ENCODE measurements at places on chromosomes 4 and X.

- no peak for DNase-seq
Observed at GRCh38 chr4:10135260-10135659, 18.7 kb upstream of the WDR1 start.

- DNase-seq = no peak
Observed at GRCh38 chrX:68568136-68568535, 69.3 kb downstream of the YIPF6 start.

- DNase-seq = no peak
Observed at GRCh38 chr4:36020351-36020750, 224.0 kb downstream of the ARAP2 start.

- DNase-seq = no peak
Observed at GRCh38 chrX:82362550-82362949, 1145.5 kb upstream of the POU3F4 start.

DNA sequence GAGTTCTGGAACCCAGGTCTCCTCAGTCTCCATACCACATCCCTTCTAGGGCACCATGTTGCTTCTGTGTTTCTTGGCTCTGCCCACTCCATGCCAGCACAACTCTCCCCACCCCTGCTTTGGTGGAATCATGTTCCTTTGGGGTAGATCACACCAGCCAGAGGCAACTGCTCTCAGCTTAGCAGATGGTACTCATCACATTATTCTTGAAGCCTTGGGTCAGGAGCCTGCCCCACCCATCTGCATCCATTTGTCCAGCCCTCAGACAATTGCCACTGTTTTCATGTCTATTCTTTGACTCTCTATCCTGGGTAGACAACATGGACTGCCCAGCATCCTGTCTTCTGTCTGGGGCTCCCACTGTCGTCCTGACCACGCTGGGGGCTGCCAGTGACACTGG lies 147.6 kb downstream of the PTTG2 start:
- DNase-seq = no peak

DNA sequence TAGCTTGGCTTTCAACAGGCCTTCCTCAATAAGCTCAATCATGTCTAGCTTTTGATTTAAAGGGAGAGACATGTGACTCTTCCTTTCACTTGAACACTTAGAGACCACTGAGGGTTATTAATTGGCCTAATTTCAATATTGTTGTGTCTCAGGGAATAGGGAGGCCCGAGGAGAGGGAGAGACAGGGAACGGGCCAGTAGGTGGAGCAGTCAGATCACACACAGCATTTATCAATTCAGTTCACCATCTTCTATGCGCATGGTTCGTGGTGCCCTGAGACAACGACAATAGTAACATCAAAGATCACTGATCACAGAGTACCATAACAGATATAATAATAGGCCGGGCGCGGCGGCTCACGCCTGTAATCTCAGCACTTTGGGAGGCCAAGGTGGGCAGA lies 17.8 kb downstream of the ZNF81 start:
- DNase-seq = no peak

GRCh38 chr4:34720571-34720970 lies 1523.7 kb downstream of the ARAP2 start:
- DNase-seq = peak; percentile 10

GRCh38 chr4:132709056-132709455 lies 440.0 kb upstream of the PCDH10 start:
- no peak for DNase-seq

- no peak for DNase-seq
Observed at GRCh38 chr4:183154701-183155391, 55.8 kb downstream of the WWC2 start.

- no peak for DNase-seq
Observed at GRCh38 chr4:99690990-99691389, 33.4 kb upstream of the C4orf54 start.

DNA sequence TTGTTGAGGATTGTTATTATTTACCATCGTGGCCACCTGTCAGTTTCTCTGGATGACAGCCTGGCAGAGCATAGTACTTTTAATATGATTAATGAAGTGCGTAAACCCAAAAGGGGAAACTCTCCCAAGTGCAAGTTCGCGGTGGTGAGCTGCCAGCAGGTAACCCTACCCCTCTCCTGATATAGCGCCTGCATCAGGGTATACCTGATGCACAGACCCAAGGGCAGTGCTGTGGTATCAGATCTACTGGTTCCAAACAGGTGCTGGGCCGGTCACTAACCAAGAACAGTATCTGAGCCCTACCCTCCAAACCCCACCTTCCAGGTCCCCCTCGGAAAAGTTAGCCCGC lies 1.6 kb downstream of the RNF150 start:
- DNase-seq = no peak

- no peak for DNase-seq
Observed at GRCh38 chr4:184548316-184548647, 73.9 kb upstream of the IRF2 start.

DNA sequence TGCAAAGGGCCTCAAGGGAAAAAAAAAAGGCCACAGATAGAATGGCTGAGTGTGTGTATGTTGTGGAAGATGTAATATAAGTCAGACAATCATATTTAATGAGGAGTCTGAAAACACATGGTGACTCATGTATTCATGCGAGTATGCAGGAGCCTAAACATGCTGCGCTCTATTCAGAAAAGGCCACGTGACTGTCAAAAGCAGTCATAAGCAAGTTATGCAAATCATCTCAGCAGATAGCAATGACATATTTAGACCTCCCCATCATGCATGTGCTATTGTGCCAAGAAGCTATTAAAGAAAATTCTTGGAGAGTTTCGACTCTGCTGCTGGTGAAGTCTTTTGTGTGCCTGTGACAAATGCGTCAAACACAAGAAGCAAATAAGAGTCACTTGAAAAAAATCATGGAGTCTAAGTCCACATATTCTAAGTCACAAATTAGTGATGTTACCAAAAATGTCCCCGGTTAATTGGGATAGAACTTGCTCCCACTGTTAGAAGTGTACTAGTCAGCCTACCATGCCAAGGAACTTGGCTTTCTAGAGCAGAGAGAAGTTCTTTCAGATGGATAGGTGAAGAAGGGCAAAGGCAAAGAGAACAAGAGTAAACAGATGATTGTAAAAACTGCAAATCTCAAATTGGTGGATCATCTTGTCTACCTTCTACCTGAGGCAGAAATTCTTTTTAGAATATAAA lies 5.0 kb downstream of the LNX1 start:
- no peak for DNase-seq

DNA sequence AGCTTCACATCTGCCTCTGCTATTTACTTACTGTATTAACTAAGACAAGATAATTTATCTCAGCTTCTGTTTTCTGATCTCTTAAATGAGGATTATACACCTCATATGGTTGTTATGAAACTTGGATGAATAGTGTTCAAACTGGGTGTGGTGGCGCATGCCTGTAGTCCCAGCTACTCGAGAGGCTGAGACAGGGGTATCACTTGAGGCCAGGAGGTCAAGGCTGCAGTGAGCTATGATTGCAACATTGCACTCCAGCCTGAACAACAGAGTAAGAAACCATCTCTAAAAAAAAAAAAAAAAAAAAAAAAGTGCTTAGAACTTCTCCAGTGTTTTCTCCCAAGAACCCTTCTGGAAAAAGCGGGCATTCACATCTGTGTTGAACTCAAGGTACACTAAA lies 19.8 kb upstream of the KLF3 start:
- no peak for DNase-seq

DNA sequence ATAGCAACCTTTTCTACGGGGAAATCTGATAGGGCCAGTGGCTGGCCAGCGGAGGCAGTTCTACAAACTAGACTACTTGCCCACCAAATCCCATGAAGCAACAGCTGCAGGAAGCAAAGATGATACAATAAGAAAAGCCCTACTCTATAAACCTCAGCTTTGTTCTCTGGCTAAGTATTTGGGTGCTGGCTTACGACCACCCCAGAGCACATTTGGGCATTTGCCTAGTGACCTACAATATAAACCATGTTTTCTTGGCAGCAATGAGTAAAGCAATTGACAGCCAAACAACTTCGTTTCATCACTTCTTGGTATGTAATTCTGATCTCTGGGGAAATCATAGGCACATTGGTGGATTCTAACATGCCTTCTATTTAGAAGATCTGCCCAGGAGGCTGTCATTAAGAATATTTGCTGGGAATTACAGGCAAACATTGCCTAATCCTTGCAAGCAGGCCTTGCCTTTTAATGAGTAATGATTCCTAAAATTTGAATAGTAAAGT lies 7.5 kb upstream of the LHFPL1 start:
- DNase-seq = no peak

- DNase-seq = no peak
Observed at GRCh38 chr4:158934996-158935669, 166.3 kb downstream of the FNIP2 start.

GRCh38 chr4:174494726-174495125 lies 27.6 kb downstream of the HPGD start:
- DNase-seq = no peak

- DNase-seq = no peak
Observed at GRCh38 chr4:26468283-26468949, 21.9 kb downstream of the CCKAR start.

GRCh38 chr4:178080312-178080711 lies 638.1 kb upstream of the AGA start:
- no peak for DNase-seq

DNA sequence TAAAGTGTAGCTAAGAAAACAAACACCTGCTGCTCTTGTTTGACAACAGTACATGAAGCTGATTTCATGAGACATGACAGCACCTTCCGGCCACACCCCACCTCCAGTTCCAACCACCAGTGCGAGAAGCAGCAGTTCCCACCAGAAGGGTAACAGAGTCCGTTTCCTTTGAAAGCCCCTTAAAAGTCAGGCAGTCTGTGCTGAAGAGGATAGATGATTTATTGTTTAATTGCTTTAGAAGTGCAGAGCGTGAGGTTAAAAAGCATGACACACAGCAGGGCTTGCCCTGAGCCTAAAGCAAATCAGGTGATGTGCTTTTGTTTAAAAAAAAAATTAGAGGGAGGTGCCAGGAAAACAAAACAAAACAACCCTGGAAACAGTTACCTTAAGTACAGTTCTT lies 82.6 kb downstream of the HADH start:
- DNase-seq = no peak

GRCh38 chr4:40825014-40825838 lies 75.5 kb downstream of the NSUN7 start:
- DNase-seq = no peak

DNA sequence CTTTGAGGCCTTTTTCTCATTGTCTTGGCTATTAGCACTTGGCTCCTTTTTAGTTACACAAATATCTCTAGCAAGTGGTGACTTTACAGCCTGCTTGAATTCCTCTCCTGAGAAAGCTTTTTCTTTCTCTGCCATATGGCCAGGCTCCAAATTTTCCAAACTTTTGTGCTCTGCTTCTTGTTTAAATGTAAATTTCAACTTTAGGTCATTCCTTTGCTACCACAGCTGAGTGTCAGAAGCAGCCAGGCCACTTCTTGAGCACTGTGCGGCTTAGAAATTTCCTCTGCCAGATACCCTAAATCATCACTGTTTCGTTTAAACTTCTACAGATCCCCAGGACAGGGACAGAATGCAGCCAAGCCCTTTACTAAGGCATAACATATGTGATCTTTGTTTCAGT lies 222.4 kb downstream of the FBXO8 start:
- no peak for DNase-seq

GRCh38 chr4:109739547-109739946 lies 9.7 kb upstream of the PLA2G12A start:
- DNase-seq = no peak

- DNase-seq = no peak
Observed at GRCh38 chr4:8700531-8700930, 108.0 kb downstream of the CPZ start.

DNA sequence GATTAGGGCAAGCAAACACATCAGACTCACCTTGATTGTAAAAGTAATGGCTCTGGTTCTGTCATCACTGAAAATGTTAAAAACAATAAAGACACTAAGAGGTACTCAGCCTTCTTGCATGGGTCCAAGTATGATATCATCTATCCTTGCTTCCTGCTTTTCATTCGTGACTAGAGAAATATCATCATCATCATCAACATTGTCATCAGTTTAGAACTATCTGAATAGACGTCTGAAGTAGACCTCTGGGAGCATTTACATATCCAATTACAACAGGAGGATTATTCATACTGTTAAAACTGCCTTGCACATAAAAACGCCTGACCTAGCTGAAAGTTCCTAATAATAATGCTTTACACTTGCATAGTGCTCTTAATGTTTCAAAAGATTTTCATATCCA lies 9.8 kb upstream of the FRAS1 start:
- no peak for DNase-seq

DNA sequence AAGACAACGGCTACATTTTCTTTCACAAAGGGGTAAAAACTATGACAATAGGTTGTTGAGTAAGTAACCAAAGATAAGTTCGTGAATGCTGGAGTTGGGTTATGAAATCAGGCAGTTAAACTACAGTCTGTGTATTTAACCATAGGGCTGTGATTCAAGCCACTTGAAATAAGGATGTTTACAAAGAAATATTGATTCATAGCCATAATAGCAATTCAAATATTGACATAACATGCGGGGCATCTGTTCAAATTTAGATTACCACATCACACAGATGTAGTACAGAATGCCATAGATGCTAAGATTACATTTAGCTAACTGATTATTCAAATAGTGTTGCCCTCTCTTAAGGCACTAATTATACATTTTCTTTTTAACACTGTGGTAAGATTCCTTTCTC lies 364.1 kb downstream of the FSTL5 start:
- DNase-seq = no peak

DNA sequence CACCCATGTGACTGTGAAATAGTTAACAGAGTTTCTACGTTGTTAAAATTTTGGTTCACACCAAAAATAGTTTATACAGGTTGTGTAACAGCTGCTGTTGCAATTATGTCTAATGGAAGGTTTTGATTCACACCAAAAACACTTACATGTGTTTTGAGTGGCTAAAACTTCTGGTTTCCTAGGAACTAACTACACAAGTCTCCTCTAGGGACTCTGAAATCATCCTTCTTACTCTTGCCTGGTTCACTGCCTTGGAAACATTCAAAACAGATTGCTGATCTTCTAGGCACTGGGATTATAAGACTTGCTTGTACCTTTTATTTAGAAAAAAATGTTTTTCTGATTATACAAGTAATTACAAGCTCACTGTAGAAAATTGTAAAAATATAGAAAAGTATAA lies 14.9 kb upstream of the MORC4 start:
- no peak for DNase-seq

DNA sequence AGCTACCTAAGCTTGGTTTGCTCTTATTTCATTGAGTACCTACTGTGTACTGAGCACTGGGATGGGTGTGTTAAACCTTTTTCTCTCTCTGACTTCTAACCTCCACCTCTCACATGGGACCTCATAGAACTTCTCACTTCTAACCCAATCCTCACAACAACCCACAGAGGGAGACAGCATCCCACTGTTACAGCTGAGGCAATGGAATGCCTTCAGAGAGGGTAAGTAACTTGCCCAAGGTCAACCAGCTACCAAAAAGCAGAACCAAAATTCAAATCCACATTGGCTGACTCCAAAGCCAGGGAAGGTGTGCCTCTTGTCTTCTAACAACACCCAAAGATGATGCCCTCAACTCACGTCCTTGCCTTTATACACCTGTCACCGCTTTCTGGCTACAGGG lies 5.4 kb downstream of the SEL1L3 start:
- no peak for DNase-seq

DNA sequence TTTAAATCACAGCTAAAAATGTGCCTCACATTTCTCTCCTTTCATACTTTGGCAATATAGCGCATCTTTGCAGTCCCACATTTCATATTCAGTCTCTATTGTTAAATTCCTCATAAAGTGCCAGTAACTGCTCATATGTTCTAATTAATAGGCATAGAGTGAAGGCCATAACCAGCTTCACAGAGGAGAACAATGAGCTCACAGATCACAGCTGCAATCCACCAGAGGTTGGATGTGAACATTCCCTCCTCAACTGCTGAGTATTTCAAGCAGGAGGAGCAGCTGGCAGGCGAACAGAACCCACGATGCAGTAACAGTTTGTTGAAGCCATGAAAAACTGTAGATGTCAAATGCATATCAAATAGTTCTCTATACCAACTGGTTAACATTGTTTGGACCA lies 2088.7 kb upstream of the AGA start:
- DNase-seq = no peak
